ENCODE measurements at places on chromosomes 6 and 20.

- DNase-seq = no peak
Measured at GRCh38 chr6:31713991-31714684, 1.0 kb upstream of the LY6G6D start.

DNA sequence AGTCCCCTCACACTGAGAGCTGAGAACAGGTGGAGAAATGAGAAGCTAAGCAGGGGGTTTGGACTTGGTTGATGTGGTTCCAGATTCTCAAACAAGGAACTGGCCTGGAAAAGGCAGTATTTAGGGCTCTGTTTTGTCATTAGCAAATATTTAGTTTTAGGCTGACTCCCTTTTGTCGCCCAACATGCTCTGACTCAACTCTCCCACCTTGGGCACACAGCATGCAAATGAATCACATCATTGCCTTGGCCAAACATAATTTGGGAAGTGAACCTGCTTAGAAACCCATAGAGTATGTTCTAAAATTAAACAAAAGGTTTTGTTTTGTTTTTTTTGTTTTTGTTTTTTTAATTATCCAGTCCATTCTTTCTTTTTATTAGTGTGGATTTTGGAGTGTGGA is 9.5 kb upstream of the UQCC2 start:
- no peak for DNase-seq

GRCh38 chr6:3757241-3757641 is 5.7 kb upstream of the PXDC1 start:
- no peak for DNase-seq

GRCh38 chr6:159360306-159360705 is 191.1 kb downstream of the FNDC1 start:
- DNase-seq = no peak

- DNase-seq = no peak
Measured at GRCh38 chr20:44956410-44956809, 3.8 kb downstream of the TOMM34 start.

DNA sequence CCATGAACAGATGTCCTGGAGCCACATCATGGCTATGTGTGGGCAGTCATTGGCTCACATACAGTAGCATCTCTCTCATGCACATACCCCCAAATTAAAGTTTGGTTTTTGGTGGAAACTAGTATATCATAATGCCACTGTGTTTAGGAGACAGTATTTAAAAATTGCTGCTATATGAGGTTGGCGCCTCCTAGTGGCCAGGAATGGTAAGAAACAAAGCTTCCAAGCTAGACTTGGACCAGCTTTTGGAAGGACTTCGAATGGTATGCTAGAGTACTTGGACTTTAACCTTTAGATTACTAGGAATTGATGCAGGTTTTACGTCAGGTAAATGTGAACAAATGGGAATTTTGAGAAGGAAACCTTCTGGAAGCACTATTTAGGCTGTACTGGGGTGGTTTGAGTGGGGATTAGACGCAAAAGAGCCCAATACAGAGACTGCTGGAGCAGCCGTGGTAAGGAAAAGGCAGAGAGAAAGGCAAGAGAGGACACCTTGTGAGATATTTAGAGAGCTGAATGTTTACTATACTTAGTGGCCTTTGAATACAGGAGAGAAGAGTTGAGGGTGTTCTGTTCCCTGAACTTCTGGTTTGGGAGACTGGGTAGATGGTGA is 23.8 kb downstream of the PRSS35 start:
- DNase-seq = peak; percentile 10

- DNase-seq = no peak
Measured at GRCh38 chr6:99016355-99016754, 68.6 kb upstream of the FBXL4 start.

- DNase-seq = no peak
Measured at GRCh38 chr6:133553652-133554051, 312.5 kb downstream of the EYA4 start.

DNA sequence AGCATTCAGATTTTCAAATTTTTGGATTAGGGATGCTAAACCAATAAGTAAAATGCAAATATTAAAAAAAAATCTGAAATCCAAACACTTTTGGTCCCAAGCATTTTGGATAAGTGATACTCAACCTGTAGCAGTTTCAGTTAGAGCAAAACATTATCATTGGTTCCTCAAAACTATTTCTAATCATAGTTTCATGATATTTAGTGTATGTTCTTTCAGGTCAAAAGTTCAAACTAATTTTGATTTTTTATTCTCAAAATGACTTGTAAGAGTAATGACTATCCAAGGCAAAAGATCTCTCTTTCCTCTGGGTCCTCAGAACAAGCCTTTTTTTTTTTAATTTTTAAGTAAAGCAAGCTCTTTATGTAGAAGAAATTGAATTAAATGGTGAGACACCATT is 64.0 kb upstream of the TFB1M start:
- no peak for DNase-seq

DNA sequence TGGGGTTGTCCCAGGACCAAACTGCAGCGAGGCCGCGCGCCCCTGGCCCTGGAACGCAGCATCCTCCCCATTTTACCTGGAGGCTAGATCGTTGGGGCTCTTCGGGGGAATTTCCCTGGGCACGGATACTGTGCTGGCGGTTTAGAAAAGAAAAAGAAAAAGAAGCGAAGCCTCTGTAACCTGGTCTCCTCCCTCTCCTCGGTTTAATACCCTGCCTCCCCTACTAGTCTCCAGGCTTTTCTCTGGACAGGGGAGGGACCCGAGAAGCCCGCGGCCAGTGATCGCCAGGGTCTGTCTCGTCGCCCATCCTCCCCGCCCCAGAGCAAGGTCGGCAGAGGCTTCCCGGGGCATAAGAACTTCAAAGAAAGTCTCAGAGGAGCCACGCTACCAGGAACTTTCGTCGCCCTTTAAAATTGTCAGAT is 6.1 kb upstream of the LAMP5 start:
- no peak for DNase-seq

- peak; percentile 65 for DNase-seq
Measured at GRCh38 chr6:36094753-36095496, 35.4 kb upstream of the MAPK13 start.

DNA sequence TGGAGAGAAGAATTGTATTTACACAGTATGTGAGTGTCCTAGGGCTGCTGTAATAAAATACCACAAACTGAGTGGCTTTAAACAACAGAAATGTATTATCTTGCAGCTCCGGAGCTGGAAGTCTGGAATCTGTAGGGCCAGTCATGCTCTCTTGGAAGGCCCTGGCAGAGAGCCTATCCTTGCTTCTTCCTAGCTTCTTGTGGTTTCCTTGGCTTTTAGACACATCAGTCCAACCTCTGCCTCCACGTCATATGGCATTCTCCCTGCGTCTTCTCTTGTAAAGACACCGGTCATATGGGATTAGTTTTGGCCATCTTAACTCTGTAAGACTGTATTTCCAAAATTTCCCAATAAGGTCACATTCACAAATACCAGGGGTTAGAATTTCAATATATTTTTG is 10.8 kb downstream of the FNDC1 start:
- DNase-seq = no peak

GRCh38 chr6:111517965-111518364 is 34.9 kb upstream of the REV3L start:
- DNase-seq = no peak

DNA sequence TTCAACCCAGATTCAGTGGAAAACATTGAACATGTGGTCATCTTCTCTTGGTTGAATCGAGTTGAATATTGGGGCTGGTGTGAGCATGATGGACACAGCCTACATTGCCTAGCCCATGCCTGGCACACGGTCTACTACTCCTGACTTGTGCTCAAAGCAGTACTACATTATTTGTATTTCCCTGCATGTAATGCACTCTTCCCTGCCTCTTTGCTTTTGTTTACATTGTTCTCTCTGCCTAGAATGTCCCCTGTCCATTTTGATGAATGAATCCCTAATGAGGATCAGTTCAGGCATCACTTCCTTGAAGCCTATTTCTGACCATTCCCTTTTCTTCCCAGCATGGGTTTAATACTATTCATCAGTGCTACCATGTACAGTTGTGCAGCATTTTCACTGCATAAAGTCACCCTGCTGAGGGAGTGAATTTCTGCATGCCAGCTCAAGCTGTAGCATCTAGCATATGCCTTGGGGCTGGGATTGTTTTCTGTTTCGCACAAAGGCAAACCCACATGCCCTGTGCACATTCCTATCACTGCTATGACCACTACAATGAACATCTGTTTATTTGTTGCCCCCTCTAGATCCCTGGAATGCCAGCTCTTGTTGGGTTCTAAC is 75.3 kb upstream of the CCN6 start:
- DNase-seq = no peak

DNA sequence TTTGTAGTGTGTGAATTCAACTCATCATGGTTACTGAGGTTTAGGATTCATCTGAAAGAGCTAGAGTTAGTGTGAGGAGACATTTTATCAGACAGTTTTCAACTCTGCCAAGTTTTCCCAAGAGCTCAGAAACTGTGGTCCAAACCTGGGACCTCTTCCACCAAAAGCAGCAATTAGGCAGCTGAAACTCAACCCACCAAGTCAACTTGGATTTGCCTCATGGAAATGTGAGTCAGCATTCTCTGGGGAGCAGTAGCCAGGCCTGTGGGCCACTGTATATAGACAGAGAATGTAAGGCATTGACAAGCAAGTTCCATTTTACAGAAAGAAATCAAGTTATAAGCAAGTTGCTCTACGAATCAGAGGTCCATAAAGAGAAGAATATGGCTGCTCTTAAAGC is 178.8 kb upstream of the HDDC2 start:
- DNase-seq = no peak

GRCh38 chr6:373773-374724 is 17.5 kb upstream of the IRF4 start:
- no peak for DNase-seq

GRCh38 chr6:91743756-91744155 is 1156.9 kb upstream of the MAP3K7 start:
- DNase-seq = no peak

DNA sequence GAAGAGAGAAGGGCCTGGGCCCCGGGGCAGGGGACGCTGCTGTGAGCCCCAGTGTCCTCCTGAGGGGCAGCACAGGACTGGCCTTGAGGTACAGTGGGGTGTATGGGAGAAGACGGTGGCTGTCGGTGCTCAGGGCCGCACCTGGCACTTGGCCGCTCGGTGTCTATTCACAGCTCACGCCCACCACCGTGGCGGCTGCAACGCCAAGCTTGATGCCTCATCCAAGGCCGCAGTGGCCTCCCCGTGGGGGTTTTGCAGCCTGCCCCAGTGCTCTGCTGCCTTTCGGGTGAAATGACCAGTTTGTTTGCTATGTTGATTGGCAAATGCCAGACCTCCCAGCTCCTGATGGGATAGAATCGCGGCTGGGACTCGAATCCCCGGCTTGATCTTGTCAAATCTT is 79.5 kb upstream of the SLCO4A1 start:
- no peak for DNase-seq

GRCh38 chr6:160391419-160392116 is 43.4 kb downstream of the SLC22A3 start:
- DNase-seq = no peak

DNA sequence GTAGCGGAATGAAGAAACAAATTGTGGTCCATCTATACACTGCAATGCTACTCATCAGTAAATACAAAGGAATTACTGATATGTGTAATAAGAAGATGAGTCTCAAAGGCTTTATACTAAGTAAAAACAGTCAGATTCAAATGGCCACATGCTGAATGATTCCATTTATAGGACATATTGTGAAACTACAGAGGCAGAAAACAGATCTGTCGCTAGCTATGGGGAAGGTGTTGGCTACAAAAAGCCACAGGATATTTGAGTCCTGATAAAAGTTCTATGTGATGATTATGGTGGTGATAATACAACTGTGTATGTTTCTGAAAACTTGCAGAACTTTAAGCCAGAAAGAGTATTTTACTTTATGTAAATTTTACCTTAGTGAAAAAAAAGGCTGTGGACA is 313.2 kb downstream of the HDGFL1 start:
- DNase-seq = no peak

DNA sequence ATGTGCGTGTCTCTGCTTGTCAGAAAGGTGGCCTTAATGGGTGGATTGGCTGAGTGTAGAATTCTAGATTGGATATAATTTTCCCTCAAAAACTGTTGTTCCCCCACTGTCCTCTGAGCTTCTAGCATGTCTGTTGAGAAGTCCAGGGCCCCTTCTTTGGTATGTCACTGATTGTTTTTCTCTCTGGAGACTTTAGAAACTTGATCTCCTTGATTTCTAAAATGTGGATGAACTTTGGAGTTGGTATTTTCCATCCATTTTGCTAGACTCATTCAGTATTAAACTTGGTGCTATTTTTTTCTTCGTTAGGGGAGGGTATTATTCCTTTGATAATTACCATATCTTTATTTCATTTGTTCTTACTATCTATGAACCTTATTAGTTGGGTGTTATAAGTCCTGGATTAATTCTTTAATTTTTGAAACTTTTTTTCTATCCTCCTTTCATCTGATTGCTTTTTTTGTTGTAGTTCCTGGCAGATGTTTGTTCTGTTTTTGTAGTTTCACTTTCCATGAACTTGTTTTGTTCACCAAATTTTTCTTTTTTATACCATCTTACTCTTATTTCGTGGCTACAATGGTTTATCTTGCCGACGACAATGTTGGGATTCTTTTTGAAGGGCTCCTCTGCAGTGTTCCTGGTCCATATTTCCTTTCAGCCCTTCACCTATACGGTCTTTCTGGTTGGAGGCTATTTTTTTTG is 68.4 kb downstream of the ARID1B start:
- DNase-seq = no peak

DNA sequence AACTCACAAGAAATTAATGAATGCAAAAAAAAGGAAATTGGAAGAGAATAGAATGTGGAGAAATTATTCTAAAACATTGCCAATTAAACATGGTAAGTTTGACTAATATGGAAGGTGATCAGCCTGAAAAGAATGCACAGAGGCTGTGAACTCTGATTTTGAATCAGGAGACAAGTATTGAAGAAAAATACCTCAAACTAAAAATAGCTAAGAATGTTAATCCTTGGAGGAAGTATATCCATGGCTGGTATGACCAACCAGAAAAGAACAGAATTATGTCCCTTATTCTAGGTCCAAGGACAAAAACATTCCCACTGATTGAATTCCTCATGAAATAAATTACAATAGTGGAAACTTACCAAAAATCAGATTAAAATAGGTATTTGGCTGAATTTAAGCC is 7.3 kb upstream of the RIMS1 start:
- DNase-seq = no peak

DNA sequence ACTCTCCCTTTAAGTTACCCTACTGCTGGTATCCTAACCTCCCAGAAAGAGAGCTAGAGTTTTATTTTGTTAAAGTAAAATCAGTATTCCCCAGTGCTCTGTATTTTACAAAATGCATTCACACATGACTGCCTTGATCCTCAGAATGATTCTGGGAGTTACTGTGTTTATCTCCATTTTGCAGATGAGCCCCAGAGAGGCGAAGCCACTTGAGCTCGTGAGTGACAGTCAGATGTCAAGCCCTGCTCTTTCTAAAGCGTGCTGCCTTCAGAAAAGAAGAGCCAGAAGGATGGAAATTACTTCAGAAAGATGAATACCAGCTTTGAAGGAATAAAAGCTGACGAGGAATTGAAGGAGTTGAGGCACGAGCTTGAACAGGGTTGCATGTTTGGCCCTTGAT is 14.1 kb upstream of the OSER1 start:
- no peak for DNase-seq
